ENCODE measurements at places on chromosomes 3 and 15. TPM values are rescaled to one million over a fixed set of nuclear protein-coding genes. Genes with fewer than 3 reads are reported as not detected.

DNA sequence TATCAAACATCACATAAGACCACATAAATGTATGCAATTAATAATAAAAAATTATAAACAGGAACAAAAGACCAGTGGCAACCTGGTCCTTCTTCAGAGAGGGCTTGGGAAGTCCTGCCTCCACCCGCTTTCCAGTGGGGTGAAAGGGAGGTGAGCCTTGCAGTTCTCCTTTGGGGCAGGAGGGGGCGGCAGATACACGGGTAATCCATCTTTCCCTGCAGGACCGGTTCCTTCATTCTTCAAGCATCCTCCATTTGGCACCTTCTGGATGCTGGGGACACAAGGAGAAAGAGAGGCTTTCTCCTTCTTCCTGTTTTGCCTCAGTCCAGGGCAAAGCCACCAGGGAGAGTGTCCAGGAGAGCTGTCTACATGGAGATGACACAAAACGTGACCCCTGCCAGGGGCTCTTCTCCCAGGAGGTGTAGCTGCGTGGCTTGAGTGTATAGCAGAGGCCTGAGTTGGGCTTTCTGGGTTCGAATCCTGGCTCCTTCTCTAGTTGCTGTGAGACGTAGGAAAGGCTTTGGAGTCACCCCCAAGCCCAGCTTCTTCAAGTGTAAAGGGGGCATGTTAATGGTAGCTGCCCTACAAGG lies 23.2 kb downstream of the RPLP1 start:
- H3K4me3 ChIP-seq = no peak overlapping the region
- H3K27ac ChIP-seq = no peak overlapping the region
- H3K27me3 ChIP-seq = peaks cover 23% of the 10 kb centered on the region
- peak; percentile 55 for DNase-seq
- no peaks in the 10 kb centered on the region for H3K4me1 ChIP-seq

GRCh38 chr15:99015698-99016568 lies 8.3 kb upstream of the PGPEP1L start:
- H3K27ac ChIP-seq = no peak overlapping the region
- no peak for DNase-seq
- no peaks in the 10 kb centered on the region for H3K4me1 ChIP-seq
- H3K4me3 ChIP-seq = peak overlapping the region; percentile 42
- peaks cover 33% of the 10 kb centered on the region for H3K27me3 ChIP-seq

GRCh38 chr3:46669191-46669999 lies 24.1 kb downstream of the ALS2CL start:
- no peak for DNase-seq
- no peak overlapping the region for H3K27ac ChIP-seq
- no peaks in the 10 kb centered on the region for H3K27me3 ChIP-seq

The CYP1A2 gene
- not detected for total RNA-seq

The ROBO2 gene
- total RNA-seq = not detected

The CSTA gene
- not detected for total RNA-seq

The LMAN1L gene
- total RNA-seq = 0.93 TPM
